CD14-positive monocyte (primary cell): ENCODE measurements at places on chromosomes 5 and 9.

DNA sequence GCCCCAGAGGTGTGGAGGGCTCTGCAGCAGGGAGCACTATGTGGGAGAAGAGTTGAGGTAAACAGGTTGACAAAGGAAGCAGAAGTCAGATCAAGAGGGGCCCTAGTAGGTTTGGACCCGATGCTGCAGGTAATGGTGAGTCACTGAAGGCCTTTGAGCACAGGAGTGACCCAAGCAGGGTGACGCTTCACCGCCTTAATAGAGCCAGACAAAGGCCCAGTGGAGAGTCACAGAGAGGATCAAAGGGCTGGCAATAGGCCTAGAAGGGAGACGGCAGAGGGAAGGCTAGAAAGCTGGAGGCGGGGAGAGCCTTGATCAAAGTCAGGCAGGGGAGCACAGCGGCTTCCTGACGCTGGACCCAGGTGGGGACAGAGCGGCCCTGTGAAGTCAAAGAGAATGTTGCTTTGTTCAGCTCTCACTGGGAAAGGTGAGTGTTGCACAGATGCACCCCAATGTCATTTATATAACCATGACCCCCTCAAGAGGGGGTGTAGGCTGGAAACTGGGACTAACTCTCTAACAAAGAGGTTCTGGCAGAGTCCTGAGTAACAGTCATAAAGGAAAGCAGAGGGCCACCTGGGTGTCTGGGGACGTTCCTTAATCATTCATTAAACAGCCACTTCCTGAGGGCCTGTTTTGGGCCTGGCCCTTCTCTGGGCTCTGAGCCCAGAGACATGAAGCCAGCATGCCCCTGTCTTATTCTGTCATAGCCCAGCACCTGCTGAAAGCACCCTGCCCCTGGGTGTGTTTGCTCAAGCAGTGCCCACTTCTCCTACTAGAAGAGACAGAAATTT, 9.8 kb upstream of the CPLX2 start:
- DNase-seq = no peak

DNA sequence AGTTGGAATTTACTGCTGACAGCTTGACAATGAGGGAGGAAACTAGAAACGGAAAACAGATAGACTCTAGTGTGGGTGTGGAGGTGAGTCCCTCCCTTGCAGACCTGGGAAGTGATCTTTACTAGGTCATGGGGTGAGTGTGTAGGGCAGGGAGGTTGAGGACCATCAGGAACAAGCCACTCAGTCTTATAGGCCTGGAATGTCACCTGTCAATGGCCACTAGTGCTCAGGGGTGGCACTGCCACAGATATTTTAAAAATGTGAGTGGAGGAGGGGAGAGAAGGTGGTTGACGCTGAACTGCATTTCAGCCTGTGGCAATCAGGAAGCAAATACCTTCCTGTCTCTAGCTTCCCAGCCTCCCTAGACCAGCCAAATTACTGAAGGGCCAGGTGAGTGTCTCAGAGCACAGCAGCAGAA, 9.0 kb downstream of the OR2S2 start:
- DNase-seq = no peak

DNA sequence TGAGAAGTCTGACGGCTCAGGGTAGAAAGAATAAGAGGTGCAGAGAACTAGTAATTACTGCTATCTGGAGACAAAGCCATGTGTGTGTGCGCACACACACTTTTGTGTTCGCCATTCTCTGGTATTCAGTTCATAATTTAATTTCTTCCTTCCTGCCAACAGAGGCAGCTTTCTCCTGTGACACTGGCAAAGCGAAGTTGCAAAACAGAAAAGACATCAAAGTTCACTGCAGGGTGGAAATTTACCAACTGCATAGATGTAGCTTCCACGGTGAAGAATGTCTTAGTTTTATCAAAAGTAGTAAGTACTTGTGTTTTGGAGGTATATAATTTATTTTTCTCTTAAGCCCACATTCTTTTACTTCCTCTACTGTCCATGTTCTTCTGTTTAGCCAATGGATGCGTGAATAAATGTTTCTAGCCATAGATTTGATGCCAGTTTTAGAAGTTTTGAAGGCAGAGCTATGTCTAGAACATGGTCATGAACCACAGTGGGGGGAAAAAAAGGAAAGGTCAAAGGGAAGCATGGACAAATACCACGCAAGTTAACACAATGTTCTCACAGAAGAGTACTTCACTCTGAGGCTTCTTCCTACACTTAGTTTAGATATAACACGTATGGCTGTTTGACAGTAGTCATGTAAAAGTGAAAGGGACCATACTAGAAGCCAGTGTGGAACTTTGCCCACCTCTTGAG, 536.5 kb upstream of the GRIA1 start:
- DNase-seq = no peak

- DNase-seq = no peak
Measured at GRCh38 chr5:337563-338130, 16.1 kb downstream of the AHRR start.

DNA sequence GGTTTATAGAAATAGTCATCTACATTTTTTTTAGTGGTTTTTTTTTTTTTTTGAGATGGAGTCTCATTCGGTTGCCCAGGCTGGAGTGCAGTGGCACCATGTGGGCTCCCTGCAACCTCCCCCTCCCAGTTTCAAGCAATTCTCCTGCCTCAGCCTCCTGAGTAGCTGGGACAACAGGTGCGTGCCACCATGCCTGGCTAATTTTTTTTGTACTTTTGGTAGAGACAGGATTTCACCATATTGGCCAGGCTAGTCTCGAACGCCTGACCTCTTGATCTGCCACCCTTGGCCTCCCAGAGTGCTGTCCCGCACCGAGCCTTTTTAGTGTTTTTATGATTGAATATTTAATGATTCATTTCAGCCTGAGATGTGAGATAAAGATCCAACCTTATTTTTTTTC, 27.3 kb downstream of the ANKRD33B start:
- no peak for DNase-seq

DNA sequence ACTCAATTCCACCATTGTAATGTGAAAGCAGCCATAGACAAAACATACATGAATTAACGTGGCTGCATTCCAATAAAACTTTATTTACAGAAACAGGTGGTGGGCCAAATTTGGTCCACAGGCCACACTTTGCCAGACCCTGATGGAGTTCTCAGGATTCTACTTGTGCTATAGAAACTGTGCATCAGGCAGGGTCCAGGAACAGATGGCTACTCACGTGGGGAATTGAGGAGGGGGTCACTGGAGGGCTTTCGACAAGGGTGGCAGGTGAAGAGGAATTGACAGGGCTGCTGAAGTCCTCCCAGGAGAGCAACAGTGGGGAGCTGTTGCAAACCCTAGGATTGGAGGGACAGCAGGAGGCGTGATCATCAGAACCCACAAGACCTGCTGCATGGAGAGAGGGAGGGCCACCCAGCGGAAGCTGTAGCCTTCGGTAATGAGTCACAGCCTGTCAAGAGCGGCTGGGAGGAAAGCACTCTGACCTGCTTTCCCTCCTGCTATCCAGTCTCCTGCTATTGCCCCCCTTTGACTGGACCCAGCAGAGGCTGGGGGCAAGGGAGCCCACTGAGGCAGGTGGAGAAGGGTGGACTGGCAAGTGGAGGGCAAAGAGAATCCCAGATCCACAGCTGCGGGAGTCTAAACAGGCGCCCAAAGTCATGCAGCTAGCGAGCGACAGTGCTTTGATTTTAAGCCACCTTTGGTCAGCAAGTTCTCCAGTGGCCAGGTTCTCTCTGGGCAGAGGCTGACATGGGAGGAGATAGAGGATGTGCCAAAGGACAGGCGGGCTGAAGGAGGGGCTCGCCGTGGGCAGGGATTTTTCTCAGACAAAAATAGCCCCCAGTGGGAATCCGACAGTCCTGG, 138.3 kb upstream of the SMIM23 start:
- DNase-seq = peak; percentile 17

- DNase-seq = no peak
Measured at GRCh38 chr9:125141251-125141650, 2.1 kb downstream of the SCAI start.

DNA sequence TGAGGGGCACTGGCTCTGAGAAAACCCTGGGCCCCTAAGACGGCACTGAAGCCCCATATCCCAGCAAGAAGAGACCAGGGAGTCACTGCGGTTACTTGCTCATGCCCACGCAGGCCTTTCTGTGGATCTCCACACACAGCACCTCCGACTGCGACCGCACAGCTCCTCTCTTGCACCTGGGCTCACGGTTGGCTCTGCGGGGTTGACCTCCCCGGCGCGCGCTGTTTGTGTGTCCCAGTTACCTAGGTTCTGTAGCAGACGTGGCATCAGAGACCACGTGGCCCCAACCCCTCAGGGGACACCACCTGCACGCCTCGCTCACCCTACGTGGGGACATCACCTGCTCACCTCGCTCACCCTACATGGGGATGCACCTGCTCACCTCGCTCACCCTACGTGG, 12.7 kb downstream of the LPCAT1 start:
- no peak for DNase-seq

- no peak for DNase-seq
Measured at GRCh38 chr9:101235105-101235866, 149.5 kb downstream of the BAAT start.

- DNase-seq = no peak
Measured at GRCh38 chr9:137382444-137383080, 40.4 kb downstream of the EXD3 start.

GRCh38 chr5:85140471-85140870, 755.8 kb upstream of the EDIL3 start:
- no peak for DNase-seq

- DNase-seq = no peak
Measured at GRCh38 chr5:55031492-55031891, 7.4 kb downstream of the GZMK start.

DNA sequence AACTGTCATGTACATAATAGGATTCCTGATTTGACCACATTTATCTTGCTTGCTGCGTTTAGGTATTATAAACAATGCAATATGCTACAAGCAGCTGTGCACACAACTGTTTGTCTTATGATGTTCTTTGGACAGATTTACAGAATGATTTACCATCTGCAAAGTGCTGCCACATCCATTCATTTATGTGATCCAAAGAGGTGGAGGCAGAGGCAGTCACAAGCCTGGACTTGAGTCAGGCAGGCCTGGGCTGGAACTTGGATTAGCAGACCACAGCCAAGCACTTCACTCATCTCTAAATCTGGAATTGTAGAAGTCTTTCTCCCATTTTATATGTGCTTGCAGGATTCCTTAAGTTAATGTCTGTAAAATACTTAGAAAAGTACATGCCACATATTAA, 149.0 kb downstream of the INSYN2B start:
- DNase-seq = no peak

DNA sequence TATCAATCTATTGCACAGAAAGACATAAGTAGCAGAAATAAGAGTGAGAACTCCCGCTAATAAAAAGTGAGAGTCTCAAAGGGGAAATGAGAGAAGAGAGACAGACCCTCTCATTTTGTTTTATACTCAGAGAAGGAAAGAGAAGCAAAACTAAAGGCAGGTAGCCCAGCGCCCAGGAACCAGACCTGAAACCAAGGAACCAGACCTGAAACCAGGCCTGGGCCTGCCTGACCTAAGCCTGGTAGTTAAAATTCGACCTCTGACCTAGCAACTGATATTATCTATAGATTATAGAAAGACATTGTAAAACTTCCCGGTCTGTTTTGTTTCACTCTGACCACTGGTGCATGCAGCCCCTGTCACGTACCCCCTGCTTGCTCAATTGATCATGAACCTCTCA, 134.5 kb upstream of the SEMA6A start:
- no peak for DNase-seq

- DNase-seq = no peak
Measured at GRCh38 chr5:40995801-40996586, 75.1 kb downstream of the MROH2B start.

DNA sequence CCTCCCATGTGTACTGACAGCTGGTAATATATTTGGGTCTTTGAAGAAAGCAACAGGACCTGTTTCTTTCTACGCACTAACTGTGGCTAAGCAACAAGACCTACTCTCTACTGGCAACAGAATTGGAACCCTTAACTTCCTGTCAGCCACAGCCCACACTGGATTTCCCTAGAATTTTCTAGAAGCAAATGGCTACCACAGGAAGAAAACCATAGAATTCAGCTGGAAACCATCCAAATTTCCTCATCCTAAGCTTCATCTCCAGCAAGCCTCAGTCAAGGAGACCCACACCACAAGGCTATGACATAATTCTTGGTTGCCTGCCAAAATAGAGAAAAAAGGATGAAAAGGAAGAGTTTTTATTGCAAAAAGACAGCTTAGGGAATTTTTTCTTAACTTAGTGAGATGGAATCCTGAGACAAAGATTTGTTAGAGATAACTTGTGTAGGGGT, 171.8 kb upstream of the TNC start:
- no peak for DNase-seq

DNA sequence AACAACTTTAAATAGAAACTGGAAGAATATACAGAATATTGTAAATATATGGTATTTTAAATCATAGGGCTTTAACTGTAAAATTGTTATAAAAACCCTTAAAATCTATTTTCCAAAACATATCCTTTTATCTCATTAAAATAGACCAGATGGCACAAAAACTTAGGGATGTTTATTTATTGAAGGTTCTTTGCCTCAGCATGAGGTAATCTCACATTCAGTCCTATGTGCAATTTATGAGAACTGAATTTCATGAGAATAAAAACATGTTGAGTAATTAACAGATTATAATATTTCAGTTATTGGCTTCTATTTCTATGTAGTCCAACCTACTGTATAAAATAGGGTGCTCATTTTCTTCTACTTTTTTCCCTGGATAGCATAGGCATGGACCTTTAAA, 329.2 kb upstream of the PRR16 start:
- no peak for DNase-seq

GRCh38 chr5:68433923-68434879, 218.6 kb downstream of the PIK3R1 start:
- DNase-seq = peak; percentile 100

DNA sequence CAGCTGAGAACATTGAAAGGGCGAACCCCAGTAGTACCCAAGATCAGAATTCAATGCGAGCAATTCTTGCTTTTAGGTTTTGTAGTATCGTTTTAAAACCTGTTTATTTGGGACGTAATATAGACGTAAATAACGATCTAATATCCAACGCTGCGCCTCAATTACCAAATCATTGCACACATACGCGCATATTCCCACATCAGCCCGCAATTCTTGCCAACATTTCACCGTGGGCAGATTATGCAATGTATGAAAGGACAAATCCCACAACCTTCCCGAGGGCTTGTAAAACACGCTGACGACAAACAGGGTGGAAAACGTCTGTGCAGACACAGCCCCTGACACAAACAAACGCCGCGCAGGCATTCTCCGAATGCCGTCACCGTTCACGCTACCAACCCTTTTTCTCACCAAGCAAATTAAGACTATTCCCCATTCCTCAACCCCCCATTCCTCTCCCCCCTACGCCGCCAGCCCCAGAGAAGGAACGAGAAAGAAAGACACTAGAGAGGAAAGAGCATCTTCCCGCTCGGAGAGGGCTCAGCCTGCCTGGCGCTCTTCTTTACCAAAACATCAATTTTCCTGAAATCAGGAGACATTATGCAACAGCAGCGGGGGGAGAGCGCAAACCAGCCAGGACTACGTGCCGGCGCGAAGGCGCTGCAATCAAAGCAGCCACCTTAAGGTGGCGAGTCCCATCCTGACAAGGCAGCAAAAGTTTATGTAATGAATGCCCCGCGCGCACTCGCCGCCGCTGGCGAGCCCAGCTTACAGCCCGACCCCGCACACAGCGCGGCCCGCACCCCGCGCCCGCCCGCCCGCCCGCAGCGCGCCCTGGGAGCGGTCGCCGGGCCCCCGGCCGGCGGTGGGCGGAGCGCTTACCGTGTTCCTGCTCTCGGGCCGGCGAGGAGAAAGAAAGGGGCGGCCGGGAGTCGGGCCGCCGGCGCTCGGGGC, 597 bp downstream of the NFIL3 start:
- DNase-seq = peak; percentile 43
